LoVo (cell line): ENCODE measurements at places on chromosomes 16 and 17.

DNA sequence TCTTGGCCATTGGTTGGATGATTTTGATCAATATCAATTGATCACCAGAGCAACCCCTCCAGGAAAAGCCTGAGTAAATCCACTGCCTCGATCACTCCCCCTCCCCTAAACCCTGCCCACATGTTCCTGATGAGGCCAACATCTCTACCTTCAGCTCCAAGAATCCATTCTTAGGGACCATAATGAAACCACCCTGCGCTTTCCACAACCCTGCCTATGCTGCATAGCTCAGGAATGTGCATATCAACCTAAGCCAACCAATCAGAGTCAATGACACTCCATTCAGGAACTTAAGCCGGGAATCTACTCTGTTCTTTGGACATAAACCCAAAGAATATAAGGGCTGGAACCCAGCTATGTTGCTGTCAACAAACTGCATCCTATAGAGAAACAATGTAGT is 86.3 kb downstream of the MYH11 start:
- no peak for DNase-seq

DNA sequence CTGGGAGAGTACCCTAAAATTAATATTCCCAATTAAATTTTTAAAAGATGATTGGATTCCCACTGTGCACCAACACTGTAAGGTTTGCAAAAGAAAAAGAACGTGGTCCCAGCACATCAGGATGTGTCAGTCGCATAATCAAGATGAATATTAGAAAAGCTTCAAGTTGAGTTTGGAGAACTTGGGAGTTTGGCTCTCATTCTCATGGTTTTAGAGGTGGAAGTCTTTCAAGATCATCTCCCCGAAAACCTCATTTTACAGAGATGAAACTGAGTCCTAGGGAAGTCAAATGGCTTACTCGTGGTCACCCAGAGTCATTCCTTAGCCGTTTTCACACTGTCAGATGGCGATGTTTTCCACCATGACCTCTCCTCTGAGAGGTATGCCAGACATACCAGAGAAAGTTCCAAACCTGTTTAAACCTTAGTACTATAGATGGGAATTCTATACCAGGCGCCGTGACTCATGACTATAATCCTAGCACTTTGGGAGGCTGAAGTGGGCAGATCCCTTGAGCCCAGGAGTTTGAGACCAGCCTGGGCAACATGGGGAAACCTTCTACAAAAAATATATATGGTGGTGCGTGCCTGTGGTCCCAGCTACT is 1.2 kb downstream of the SEC14L1 start:
- no peak for DNase-seq

DNA sequence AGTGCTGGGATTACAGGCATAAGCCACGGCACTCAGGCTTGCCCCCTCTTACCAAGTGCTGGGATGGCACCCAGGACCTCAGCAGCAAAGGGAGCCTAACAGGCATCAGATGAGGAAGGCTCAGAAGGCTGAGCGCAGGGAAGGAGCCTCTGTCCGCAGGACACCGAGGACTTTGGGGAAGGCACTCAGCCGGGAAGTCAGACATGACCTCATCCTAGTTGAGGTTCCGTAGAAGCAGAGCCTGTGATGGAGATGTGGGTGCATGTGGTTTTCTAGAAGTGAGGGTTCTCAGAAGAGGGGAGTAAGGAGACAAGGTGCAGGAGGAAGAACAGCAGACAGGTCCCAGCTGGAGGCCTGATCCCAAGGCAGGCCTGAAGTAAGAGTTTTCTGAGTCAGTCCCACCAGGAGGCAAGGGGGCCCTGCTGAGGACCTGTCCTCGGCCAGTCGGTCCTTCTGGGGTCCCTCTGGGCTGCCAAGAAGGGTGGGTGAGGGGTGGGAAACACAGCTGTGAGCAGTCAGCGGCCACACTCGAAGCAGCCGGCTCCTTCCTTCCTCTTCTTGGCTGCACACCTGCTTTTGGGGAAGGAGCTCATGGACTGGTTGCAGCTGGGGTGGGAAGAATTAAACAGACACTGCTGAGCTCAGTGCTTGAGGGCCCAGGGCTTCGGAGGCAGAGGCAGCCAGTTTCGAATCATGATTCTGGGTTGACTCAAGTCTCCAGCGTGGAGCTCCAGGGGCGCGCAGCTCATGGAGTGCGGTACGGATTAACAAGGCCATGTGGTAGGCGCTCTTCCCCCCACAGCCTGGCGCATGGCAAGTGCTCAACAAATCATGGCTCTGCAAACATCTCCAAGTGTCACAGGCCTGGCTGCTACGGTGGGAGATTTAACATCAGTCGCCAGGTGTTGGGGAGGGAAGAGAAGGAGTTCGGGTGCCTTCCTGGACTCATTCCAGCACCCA is 38.9 kb upstream of the SNN start:
- DNase-seq, result no peak

DNA sequence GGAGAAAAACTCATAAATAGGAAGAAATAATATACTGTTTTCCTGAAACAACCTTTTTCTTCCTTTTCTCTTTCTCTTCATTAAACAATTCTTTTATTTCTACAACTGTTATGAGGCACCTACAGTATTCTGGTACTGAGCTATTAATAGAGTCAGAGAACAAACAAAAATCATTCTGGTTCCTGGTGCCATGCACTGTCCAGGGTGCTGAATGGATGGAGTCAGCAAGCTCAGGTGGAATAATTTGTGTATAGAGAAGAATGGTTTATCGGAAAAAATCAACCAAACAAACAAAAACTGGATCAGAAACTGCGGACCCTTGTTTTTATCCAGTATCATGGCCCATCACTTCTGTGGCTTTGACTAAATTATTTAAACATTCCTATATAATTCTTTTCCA is 430.3 kb upstream of the GOT2 start:
- DNase-seq, result peak; percentile 1

- DNase-seq, result no peak
Observed at GRCh38 chr17:18187821-18188761, 4.5 kb downstream of the ALKBH5 start.
